NT2/D1 (cell line): ENCODE measurements at places on chromosomes 5 and 9.

DNA sequence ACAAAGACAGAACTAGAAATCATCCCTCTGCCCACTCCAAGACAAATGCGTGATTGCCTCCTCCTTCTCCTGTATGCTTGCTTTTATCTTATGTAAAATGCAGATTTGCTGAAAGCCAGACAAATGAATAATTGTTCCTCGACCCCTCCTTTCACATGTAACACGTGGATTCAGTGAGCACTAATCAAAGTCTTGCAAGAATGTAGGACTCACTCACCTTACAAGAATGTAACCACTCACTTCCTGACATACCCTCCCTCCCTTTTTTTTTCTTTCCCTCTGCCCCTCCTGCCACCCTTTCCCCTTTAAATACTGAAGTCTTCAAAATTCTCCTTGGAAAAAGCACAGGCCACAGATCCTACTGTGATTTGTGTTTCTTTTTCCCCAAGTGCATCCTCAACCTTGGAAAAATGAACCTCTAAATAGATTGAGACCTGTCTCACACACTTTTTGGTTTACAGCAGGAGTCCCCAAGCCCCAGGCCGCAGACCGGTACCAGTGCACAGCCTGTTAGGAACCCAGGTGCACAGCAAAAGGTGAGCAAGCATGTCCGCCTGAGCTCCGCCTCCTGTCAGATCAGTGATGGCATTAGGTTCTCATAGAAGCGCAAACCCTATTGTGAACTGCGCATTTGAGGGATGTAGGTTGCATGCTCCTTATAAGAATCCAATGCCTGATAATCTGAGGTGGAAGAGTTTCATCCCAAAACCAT is 29.4 kb upstream of the HSD17B3 start:
- no peak for DNase-seq

GRCh38 chr9:128146591-128147120 is 2.6 kb upstream of the LCN2 start:
- DNase-seq: no peak

- DNase-seq: no peak
Measured at GRCh38 chr5:176725521-176726280, 78.4 kb downstream of the TSPAN17 start.

- no peak for DNase-seq
Measured at GRCh38 chr9:122918310-122918709, 5.2 kb upstream of the ZBTB6 start.

- no peak for DNase-seq
Measured at GRCh38 chr5:91839233-91839632, 456.1 kb upstream of the ARRDC3 start.

DNA sequence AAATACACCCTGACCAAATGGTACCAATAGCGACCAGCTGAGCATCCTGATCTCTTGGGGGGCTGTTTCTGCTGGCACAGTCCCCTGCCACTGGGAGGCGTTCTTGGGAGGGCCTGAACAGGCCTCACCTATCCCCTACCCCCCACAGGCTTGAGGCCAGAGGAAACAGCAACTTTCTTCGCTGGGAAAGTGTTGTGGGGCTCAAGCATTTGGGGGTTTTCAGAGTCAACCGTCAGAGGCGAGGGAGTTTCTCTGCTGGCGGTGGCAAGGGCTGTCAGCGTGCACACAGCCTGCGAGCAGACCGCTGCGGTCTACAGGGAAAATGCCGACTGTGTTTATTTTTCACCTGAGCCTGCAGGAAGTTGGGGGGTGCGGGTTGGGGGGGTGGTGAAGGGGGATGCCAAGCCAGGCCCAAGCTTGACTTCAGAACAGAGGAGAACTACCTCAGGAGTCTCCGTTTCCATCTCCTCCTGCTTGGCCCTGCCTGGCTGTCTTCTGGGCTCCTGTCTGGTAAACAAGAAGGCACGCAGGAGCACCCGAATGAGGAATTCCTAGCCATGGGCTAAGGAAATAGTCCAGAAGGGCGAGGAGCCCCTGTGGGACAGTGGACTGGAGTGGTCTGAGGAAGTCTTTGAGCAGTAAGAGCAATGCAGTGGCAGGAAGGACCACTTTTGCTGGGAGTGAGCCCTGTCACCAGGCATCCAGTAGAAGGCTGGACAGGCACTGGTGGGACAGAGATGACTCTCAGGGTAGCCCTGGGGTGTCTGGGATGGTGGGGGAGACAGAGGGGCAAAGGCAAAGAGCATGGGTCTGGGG is 18.1 kb downstream of the TCF7 start:
- DNase-seq: no peak

GRCh38 chr5:58491216-58491892 is at the start of gene GAPT:
TSS of gene GAPT (plus strand) at chr5:58491435. CDS start at chr5:58494537, 3,102 bp downstream.
- DNase-seq: no peak

DNA sequence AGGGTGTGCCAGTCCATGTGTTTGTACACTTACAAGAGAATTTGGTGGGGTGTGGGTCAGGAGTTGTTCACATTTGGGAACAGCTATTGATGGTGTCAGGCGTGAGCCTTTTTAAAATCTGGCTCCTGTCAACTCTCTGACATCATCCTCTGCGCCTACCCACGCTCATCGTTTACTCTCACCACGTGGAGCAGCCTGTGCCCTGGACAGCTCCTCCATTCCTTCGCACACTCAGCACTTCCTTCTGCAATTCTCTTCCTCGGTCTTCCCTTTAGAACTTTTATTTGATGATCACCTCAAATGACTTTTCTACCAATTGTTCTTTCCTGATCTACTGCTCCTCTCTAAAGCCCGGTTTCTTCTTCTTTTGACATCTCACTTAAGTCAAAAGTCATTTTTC is 42.1 kb upstream of the GNAQ start:
- DNase-seq: no peak

DNA sequence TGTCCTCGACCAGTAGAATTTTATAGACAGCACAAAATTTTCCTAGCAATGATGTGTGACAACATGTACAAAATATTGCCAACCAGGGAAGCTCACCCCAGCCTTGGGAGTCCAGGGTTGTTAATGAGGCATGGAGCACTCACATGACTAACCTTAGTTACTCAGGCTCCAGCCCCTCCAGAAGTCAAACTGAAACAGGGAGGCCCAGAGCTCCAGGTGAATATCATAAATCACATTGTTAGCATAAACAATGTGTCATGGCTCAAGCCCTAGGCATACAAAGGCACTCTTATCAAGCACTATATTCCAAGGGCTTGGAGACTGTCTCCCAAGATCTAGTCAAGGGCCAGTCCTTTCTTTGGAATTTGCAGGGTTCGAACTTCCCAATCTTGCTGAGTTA is 44.4 kb downstream of the TNFAIP8 start:
- no peak for DNase-seq

GRCh38 chr5:77847814-77848290 is 71.7 kb upstream of the TBCA start:
- peak; percentile 83 for DNase-seq

GRCh38 chr9:126521551-126521950 is 92.2 kb upstream of the LMX1B start:
- no peak for DNase-seq

DNA sequence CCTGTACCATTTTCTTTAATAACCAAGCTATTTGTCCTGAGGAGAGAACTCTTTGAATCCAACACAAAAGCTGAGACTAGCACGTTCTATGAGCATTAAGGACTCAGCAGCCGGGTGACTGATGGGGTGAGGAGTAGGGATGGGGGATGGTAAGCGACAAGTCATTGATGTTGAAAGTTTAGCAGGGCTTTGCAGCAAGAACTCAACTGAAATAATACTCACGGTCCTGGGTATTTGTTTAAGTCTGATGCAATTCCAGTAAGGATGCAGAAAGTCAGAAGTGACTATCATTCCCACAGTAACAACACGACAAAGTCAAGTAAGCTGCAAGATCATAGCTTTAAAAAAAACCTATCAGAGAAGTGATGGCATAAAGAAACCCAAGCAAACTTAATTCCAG is 131.1 kb downstream of the ACTL7B start:
- DNase-seq: no peak

- no peak for DNase-seq
Measured at GRCh38 chr9:126471084-126471624, 142.6 kb upstream of the LMX1B start.

DNA sequence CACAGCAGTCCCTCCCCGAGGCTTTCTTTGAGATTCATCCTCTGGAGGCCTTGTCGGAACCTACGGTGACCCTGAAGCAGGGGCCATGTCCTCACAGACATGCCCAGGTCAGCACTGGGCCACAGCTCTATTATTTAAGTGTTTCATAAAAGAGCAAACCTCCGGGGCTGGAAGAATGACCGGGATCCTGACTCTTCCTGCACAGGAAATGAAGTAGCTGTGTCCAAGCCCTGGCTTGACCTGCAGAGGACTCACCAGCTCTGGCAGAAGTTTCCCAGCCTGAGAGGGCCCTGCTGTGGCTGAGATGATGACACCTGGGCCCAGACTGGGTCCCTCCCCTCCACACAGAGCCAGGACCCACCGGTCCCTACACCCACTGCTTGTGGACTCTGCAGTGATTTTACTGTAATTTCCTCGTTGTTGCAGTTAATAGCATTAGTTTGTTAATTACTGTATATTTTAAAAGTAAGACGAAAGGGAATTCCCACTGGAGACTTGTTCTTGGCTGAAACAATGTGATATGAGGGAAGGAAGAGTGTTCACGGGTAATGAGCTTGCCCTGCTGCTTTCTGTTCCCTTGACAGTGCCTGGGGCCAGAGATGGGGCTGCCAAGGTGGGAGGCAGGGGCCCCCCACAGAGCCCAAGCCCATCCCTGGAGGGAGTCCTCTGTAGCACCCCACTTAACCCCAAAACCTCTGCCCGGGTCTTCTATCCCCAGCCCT is 72.2 kb downstream of the PCDH1 start:
- DNase-seq: no peak

- DNase-seq: no peak
Measured at GRCh38 chr5:103356350-103357091, 98.0 kb downstream of the MACIR start.

DNA sequence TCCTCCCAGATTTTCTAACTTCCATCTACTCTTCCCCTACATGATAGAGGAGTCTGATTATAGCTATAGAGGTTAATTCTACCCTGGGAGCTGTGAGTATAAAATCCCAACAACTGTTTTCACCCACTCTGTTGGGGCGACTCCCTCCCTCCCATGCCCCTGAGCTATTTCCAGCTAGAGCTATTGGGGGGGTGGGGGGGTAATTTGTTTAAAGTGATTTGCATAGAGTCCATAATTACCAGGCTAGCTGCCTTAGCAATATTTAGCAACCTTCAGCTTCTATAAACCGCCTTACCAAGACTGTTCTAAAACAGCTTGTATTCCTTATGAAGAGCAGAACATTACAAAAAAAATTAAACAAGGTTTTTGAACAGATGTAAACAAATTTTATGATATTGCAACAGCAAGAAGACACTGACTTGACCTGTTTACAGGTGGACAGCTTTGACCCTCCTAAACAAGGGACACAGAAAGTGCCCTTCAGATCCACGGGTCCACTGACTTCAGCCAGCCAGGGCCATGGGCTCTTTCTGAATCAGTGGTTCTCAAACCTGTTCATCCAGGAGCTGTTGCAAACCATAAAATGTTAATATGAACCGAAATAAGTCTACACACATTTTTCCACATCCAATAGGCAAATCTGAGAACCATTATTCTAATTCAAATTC is 98.2 kb downstream of the OTULIN start:
- DNase-seq: no peak

DNA sequence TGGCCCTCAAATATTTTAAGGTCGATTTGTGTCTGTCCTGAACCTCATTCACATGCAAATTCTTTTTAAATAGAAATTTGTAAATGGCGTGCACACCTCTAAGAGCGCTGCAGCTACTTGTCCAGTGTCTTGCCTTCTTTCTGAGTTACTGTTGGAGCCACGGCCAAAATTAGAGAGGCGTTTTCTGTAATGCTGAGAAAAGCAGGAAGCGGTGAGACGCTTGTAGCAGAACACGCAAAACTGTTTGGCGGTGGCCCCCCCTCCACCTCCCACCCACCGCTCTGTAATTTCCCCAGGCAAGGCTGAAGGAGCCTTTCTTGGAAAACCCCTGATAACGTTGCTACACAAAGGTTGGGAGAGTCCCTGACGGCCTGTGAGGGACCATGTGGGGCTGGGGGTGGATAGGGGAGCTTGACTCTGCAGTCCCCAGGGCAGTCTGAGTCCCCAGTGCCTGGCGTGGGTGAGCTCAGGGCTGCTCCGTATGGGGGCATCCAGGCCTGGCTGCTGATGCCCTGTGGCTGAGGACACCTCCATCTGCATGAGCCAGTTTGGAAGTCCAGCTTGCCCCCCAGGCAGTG is 96.5 kb downstream of the GADD45G start:
- no peak for DNase-seq

- peak; percentile 25 for DNase-seq
Measured at GRCh38 chr9:109118808-109119438, 824 bp downstream of the TMEM245 start.

DNA sequence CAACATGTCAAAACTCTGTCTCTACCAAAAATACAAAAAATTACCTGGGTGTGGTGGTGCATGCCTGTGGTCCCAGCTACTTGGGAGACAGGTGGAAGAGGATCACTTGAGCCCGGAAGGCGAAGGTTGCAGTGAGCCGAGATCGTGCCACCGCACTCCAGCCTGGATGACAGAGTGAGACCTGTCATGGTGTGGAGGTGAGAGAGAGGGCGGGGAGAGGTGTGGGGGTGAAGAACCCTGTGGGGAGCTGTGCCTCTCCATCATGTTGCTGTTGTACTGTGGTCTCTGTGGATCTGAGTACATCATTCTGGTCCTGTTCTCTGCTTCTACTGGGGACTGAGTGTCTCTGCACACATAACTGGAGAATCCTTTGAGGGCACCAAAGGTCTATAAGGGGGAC is 11.3 kb upstream of the SLC34A1 start:
- no peak for DNase-seq

GRCh38 chr9:133234577-133235322 is 25.7 kb upstream of the OBP2B start:
- DNase-seq: no peak

DNA sequence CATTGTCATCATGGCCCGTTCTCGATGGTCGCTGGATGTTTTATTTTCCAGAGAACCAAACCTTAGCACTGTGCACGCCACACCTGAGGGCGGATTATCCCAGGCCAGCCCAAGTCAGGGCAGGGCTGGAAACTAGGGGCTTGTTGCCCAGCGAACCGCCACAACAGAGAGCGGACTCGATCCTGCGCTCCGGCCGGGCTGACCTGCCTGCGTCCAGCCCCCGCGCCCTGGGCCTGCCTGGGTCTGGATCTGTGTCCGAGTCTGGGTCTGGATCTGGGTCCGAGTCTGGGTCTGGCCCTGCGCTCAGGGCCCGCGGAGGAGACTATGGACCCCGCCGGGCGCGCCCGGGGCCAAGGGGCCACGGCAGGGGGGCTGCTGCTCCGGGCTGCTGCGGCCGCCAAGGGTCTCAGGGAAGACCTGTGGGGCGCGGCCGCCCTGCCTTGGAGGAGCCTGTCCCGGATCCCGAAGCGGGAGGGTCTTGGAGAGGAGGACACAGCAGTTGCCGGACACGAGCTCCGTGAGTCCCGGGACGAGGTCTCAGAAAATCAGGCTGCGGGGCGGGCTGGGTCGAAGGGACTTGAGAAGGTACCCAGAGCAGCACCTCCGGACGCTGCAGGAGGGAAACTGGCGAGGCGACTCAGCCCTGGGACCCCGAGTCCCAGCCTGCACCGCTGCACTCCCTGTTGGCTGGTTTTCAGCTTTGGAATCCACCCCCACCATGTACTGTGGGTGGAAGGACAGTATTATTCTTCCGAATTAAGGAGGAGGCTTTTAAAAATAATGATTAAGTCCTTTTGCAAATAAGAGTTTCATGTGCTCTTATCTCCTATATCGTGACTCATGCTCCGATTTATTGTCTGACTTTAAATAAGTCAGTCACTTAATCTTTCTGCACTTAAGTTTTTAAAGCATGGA is at the start of gene ANKDD1B:
ANKDD1B (plus strand) TSS at position 143 of the 915 bp plus-strand sequence; CDS start at position 325, 182 bp downstream.
- no peak for DNase-seq

GRCh38 chr9:120109242-120109641 is 470.7 kb downstream of the CDK5RAP2 start:
- peak; percentile 58 for DNase-seq

GRCh38 chr9:73863924-73864323 is 633.2 kb upstream of the RORB start:
- DNase-seq: no peak
